B cell (primary cell): ENCODE measurements at places on chromosomes 7 and 10.

DNA sequence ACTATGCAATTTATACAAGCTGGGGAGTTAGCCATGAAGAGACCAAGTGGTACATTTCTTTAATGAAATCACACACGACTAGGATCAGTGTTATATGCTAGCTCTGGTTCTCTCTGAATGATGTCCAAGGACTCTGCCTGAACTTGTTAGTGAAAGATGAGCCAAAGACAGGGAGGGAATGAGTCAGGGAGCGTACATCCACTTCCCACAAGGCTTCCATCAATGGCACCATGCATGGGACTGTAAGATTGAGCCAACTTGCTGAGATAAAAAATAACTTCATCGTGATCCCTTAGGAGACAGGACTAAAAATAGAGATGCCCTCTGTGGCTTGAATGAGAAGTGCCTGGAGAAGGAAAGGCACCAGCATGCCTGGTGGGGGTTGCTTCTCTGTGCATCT, 629.7 kb downstream of the ACTR3B start:
- no peak for DNase-seq

GRCh38 chr7:116951366-116952292, 1.7 kb upstream of the ST7 start:
- no peak for DNase-seq

GRCh38 chr7:108310351-108310750, 145.9 kb downstream of the NRCAM start:
- DNase-seq, result no peak

- peak; percentile 52 for DNase-seq
These were observed 5.2 kb downstream of the DMBT1 start for GRCh38 chr10:122565766-122566206.

DNA sequence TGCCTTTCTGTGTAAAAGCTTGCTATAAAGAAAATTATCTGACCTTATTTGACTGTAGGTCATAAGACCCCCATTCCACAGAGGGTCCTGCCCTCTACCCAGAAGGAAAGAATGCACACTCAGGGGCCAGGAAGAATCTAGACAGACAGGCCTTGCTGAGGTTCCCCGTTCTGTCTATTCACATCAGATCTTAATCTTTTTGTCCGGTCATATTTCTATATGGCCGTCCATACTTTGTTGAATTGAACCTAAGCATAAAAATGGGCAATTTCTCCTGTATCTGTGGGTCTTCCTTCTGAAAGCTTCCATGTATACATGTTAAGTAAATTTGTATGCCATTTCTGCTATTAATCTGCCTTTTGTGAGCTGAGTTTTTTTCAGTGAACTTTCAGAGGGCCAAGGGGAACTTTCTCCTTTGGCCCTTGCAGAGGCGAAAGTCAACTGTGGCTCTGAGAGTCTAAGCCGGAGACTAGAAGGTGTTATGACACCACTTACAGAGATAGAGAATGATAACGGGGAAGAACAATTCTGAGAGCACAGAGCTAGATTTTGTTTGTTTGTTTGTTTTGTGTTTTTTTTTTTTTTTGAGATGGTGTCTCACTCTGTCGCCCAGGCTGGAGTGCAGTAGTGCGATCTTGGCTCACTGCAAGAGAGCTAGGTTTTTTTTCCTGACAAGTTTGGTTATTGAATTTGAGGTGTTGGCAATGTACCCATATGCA, 11.6 kb upstream of the PRKAR2B start:
- DNase-seq, result no peak

DNA sequence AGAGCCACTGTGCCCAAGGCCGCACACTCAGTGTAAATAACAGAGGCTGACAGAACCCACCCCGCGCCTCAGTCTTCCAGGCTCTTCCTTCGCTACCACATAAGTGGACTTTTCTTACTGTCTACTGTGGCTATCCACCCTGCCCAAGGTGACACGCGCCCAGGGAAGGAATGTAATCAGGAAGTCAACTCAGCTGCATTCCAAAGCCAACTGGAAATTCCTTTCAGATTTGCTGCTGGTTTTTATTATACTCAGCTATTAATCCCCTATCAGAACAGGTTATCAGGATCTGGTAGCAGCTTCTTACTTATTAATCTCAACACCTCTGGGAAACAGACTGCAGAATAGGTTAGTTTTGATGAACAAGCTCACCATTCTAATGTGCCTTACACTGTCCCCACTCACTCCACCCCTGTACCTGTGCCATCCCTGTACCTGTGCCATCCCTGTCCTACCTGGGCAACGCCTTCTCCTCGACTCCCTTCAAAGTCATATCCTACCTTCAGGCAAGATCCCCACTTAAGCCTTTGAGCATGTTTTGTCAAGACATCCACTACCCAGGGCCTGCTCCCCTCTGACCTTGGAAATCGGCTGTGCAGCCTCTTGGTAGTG, 90.7 kb downstream of the NHLRC2 start:
- no peak for DNase-seq

DNA sequence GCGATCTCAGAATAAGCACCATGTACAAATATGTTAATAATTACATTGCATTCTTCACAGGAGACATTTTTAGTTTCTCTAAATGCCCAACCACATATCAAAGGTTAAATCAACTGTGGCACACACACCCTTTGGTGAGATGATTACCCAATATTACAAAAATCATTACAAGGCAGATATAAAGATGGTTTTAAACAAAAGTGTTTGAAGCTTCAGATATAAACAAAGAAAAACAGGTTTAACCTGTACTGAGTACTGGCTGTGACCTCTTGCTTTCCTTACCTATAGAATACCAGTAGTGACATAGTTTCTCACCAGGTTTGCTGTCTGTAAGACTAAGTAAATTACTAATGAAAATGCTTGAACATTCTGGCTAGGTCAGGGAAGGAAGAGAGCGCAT, 360.0 kb upstream of the IGFBP3 start:
- no peak for DNase-seq

- DNase-seq, result no peak
These were observed 40.7 kb upstream of the SPDYE3 start for GRCh38 chr7:100266576-100267354.

DNA sequence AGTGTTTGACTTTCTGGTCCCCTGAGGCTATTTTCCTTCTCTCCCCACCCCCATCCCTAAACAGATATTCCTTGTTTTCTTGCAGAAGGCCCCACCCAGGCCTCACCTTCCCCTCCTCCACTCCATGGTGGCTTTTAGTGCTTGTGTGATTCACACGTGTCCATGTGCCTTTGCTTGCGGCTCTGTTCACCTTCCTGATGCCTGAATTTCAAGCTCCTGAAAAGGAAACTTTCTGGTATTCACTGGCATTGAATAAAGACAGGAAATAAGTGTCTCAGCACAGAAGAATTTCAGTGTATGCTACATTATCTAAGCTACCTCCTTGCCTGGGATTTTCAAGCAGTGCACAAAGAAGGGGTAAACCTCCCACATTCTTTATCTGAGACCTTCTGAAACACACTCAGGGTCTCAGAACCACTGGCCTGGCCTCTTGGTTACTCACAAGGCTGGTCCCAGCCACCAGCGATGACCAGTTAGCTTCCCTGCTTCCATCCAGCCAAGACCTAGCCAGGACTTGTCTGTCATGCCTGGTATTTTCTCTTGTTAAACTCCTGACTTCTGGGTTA, 17.2 kb upstream of the UBE2H start:
- DNase-seq, result no peak

GRCh38 chr10:117164592-117165537, 26.8 kb upstream of the VAX1 start:
- peak; percentile 19 for DNase-seq

GRCh38 chr10:68023292-68023691, 51.8 kb downstream of the HERC4 start:
- DNase-seq, result no peak

DNA sequence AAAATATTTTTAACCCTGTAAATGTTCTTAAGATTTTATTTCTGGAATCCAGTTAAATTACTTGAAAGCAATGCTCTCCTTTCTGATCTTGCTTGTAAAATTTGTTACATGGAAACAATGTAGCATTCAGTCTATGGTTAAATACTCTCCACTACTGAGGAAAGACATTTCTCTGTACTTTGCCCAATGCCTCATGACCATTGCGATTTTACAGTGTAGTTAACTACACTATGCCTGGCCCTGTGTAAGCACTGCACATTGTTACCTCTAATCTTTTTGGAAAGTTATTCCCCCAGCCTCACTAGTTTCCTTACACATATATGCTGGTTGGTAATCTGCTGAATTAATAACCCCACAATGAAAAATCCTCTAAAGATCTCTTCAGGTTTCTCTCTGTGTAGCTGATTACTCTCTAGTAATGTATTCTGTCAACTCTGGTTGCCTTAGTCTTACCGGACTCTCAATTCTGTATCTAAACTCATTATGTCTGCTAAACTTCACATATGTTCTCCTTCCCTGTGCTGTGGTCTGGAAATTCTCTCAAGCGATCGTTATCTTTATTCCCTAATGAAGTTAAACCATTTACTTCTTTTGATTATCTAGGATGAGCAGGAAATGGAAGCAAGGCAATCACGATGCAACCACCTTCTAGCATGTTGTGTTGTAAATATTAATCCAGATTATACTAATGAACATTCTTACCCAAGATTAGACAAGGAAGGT, 58.7 kb upstream of the TMEM106B start:
- DNase-seq, result no peak

- DNase-seq, result no peak
These were observed 384.5 kb upstream of the PRKCQ start for GRCh38 chr10:6964543-6964942.

DNA sequence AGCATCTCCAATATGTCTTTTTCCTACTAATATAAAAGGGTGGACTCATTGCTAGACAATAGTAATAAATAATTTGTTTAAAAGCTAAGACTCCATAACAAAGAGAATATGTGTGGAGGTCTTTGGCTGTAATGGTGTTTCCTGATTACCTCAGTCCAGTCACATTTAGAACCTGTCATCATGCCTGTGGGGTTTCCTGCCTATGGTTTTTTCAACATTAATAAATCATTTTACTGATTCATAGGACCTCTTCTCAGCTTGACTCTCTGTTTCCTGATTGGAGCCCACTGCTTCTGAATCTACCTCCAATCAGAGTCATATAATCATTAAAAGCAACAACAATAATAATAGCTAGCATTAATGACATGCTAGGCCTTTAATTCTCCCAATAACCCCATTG, 52.4 kb upstream of the GNAI1 start:
- DNase-seq, result no peak

GRCh38 chr7:130224210-130224609, 16.6 kb downstream of the SSMEM1 start:
- no peak for DNase-seq

DNA sequence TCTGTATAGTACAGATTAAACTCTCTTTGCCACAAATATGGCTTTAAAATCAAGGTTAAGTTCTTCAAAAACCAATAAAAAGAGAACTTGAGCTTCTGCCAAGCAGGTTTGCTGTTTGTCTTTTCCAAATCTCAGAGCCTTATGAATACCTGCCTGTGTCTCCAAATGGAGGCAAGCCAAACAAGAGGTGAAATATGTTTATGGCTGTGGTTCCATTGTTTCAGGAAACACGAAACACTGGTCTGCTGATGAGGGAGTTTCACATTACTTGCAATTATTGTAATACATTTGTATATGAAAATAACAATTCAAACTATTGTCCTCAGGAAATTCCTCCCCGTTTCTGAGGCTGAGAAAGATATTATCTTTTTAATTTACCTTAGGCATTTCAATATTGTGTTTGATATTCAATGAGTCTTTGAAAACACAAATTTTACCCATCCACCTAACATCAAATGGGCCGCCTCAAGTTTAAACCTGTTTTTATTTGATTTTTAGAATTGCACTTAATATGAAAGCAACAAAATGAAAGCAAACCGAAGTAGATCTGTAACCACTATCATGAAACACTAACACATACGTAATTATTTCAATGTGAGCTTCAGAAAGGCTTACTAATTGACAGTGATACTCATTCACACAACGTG, 359.3 kb downstream of the HGF start:
- no peak for DNase-seq

GRCh38 chr10:94333051-94333450, 29.7 kb downstream of the NOC3L start:
- DNase-seq, result no peak

DNA sequence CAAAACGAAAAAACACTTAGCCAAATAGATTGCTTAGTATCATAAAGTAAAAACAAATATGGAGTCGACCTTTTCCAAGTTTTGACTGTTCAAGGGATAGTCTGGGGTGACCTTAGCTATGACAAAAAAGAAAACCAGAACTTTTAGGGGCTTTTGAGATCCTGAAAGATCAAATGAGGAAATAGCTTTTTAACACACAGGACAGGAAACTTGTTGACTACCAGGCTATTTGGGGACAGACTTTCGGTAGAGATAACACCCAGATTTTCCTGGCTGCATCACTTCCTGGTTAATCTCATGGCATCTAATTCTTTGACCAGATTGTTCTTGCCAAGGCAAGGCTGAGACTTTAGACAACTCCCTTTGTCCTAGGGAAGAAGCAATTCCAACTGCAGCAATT, 34.5 kb upstream of the EGR2 start:
- DNase-seq, result no peak

- DNase-seq, result no peak
These were observed 116.2 kb downstream of the LSMEM1 start for GRCh38 chr7:112596981-112597380.

GRCh38 chr10:24650669-24651391, 72.9 kb downstream of the ARHGAP21 start:
- DNase-seq, result no peak

- no peak for DNase-seq
These were observed 499.3 kb downstream of the INHBA start for GRCh38 chr7:41203542-41203941.

GRCh38 chr7:113087071-113087998, 708 bp upstream of the GPR85 start:
- DNase-seq, result no peak

DNA sequence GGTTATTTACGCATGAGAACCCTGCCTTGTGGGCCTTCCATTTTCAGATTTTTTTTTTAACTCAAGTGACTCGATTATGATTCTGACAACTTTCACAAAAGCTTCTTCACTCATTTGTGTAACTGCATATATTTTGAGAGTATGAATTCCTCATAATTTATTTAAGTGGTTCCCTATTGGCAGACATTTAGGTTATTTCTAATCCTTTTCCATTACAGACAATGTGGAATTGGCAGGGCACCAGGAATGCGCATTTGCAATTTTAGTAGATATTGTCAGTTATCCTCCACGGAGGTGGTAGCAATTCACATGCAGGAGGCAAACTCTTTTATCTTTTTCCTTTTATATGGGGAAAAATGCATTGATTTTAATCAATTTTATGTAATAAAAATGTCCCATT, 2.5 kb downstream of the TMEM176B start:
- DNase-seq, result no peak

- DNase-seq, result peak; percentile 38
These were observed 1.2 kb upstream of the ATP6V0E2 start for GRCh38 chr7:149872419-149873073.

GRCh38 chr10:66931340-66931948, 5.6 kb downstream of the LRRTM3 start:
- peak; percentile 24 for DNase-seq

GRCh38 chr7:24201226-24201625, 82.8 kb upstream of the NPY start:
- no peak for DNase-seq

DNA sequence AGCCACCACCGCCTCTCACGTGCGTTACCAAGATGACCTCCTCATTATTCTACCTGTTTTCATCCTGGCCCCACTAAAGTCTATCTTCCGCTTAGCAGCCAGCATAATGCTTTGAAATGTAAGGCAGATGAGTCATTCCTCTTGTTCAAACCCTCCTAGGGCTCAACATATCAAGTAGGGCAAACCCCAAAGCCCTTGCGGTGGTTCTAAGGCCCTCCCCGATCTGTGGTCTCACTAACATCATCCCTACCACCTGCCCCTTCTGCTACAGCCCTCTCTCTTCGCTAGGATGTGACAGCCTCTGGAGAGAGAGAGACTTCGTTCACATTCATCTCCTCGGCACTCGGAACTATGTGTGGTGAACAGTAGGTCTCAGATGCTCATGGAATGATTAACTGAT, 94.8 kb downstream of the SVIL start:
- DNase-seq, result no peak
